ENCODE measurements at places on chromosomes 11 and 22. TPM values are rescaled to one million over a fixed set of nuclear protein-coding genes. Genes with fewer than 3 reads are reported as not detected.

GRCh38 chr11:74826901-74827300, 78.3 kb downstream of the RNF169 start:
- no peak for DNase-seq
- no peaks in the 10 kb centered on the region for H3K27me3 ChIP-seq
- H3K4me3 ChIP-seq = no peak overlapping the region

Gene ANO9
- 0.19 TPM for polyA plus RNA-seq

Gene CYP2D6
- 0.23 TPM for polyA plus RNA-seq

Gene SPON1
- 1.6 TPM for polyA plus RNA-seq

- H3K27me3 ChIP-seq = no peaks in the 10 kb centered on the region
- no peaks in the 10 kb centered on the region for H3K36me3 ChIP-seq
- no peak overlapping the region for H3K27ac ChIP-seq
- no peaks in the 10 kb centered on the region for H3K4me1 ChIP-seq
- DNase-seq = no peak
Observed at GRCh38 chr11:125701018-125701610, 20.5 kb upstream of the ACRV1 start.

DNA sequence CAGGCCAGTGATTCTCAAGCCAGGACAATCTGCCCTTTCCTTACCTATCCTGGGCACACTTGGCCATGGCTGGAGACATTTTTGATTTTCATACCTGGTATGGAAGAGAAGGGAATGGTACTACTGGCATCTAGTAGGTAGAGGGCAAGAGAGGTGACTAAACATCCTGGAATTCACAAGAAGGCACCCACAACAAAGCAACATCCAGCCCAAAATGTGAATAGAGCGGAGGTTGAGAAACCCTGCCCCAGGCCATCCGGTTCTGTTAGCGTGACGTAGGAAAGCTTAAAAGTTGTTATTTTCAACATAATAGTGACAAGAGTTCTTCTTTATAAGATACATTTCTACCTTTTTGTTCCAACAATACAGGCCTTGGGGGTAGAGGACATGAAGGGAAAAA, 114.9 kb upstream of the ALX4 start:
- no peak overlapping the region for H3K4me3 ChIP-seq
- H3K27ac ChIP-seq = no peak overlapping the region
- H3K36me3 ChIP-seq = no peaks in the 10 kb centered on the region
- H3K4me1 ChIP-seq = no peaks in the 10 kb centered on the region
- DNase-seq = no peak

GRCh38 chr22:49727191-49727880, 100.3 kb downstream of the BRD1 start:
- H3K4me1 ChIP-seq = peaks cover 8% of the 10 kb centered on the region
- peaks cover 55% of the 10 kb centered on the region for H3K27me3 ChIP-seq
- H3K4me3 ChIP-seq = no peak overlapping the region
- no peak for DNase-seq
- no peaks in the 10 kb centered on the region for H3K36me3 ChIP-seq
- H3K27ac ChIP-seq = no peak overlapping the region

Gene MMP3
- not detected for polyA plus RNA-seq

- H3K36me3 ChIP-seq = no peaks in the 10 kb centered on the region
- no peak overlapping the region for H3K4me3 ChIP-seq
- no peaks in the 10 kb centered on the region for H3K27me3 ChIP-seq
- no peaks in the 10 kb centered on the region for H3K4me1 ChIP-seq
- no peak for DNase-seq
Observed at GRCh38 chr11:75714211-75714610, 3.4 kb upstream of the MOGAT2 start.

DNA sequence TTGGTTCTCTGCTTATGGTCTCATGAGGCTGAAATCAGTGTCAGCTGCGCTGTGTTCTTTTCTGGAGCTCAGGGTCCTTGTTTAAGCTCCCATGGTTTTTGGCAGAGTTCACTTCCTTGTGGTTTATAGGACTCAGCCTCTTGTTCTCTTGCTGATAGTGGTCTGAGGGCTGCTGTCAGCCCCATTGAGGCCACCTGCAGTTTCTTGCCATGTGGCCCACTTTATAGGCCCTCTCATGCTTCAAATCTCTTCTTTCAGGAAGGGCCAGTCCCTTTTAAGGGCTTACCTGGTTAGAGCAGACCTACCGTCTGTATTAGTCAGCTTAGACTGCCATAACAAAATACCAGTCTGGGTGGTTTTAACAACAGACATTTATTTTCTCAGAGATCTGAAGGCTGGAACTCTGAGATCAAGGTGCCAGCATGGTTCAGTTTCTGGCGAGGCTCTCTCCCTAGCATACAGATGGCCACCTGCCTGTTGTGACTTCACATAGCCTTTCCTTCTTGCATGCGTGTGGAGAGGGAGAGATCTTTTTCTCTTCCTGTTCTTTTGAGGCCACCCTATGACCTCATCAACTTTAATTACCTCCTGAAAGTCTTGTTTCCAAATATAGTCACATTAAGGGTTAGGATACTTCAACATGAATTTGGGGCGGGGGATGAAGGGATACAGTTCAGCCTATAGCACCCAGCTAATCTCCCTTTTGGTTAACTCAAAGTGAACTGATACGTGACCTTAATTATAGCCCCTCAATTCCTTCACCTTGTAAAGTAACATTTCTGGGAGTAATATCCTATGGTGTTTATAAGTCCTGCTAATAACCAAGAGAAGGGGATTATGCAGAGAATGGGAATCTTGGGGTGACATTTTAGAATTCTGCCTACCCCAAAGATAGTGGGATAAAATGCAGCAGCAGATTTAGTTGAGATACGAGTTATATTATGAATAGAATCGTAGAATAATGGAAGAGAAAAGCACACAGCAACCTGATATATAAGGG, 131.8 kb downstream of the UVRAG start:
- H3K27ac ChIP-seq = peak overlapping the region; percentile 41
- H3K36me3 ChIP-seq = no peaks in the 10 kb centered on the region
- no peak overlapping the region for H3K4me3 ChIP-seq

DNA sequence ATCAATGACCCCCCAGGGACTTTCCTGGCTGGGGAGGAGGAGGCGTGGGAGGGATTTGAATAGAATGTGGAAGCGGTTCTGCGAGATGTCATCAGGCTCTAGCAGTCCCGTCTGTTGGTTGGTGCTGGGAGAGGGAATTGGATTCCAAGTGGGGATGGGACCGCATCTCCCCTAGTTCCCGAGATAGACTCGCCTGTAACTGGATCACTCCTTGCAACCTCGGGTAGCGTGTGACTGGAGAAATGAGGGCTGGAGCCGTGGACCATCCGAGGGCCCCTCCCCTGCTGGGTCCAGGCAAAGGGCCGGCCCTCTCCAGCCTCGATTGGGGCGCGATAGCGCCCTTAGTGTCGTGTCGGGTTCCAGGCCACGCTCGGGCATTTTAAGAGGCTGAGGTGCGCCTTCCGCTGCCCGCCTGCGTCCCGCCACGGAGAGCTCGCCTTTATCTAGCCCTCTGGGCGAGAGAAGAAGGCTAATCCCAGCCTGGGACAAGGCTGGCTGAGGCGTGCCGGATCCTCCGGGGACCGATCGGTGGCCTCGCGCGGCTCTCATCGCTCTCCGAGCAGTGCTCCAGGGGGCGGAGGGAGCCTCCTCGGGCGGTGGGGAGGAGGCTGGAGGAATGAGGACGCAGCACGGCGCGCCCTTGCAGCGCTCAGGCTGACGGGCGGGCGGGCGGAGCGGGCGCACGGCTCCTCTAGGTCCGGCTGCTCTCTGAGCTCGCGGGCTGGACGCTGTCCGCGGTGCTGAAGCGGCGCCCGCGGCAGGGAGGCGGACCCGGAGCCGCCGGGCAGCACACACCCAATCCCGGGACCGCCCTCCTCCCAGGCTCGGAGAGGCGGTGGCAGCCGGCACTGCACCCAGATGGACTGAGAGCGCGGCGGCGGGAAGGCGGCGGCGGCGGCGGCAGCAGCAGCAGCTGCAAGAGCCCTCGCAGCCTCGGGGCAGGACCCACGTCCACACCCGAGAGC, 107.8 kb downstream of the OSBP2 start:
- H3K4me1 ChIP-seq = peaks cover 14% of the 10 kb centered on the region
- H3K27me3 ChIP-seq = no peaks in the 10 kb centered on the region
- no peak overlapping the region for H3K27ac ChIP-seq

GRCh38 chr11:65912845-65913244, 6.0 kb downstream of the C11orf68 start:
- H3K27ac ChIP-seq = no peak overlapping the region
- H3K27me3 ChIP-seq = no peaks in the 10 kb centered on the region
- no peaks in the 10 kb centered on the region for H3K36me3 ChIP-seq
- H3K4me1 ChIP-seq = peaks cover 47% of the 10 kb centered on the region
- H3K4me3 ChIP-seq = no peak overlapping the region

- no peaks in the 10 kb centered on the region for H3K27me3 ChIP-seq
- H3K4me1 ChIP-seq = no peaks in the 10 kb centered on the region
- no peak for DNase-seq
- no peak overlapping the region for H3K27ac ChIP-seq
- H3K36me3 ChIP-seq = no peaks in the 10 kb centered on the region
Observed at GRCh38 chr11:50214376-50214775, 181.7 kb downstream of the OR4C45 start.

DNA sequence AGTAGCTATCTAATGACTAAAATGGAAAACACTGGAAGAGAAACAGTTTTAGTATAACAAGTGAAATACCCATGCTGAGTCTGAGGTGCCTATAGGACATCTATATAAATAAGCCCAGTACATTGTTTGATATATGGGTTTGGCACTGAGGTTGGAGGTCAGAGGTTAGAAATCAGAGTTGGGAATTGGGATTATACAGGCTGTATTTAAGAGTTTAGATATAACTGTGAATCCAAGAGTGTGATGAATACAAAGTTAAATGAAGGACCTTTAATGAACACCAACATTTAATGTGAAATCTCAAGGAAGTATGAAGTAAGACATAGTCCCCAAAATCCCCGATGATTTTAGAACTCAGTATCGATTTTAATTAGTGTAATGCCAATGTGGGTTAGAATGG, 3.1 kb upstream of the HBD start:
- H3K27me3 ChIP-seq = no peaks in the 10 kb centered on the region
- no peak for DNase-seq
- no peak overlapping the region for H3K4me3 ChIP-seq
- no peaks in the 10 kb centered on the region for H3K4me1 ChIP-seq
- no peaks in the 10 kb centered on the region for H3K36me3 ChIP-seq

- H3K36me3 ChIP-seq = no peaks in the 10 kb centered on the region
- H3K4me1 ChIP-seq = peaks cover 4% of the 10 kb centered on the region
- H3K27ac ChIP-seq = no peak overlapping the region
- no peak overlapping the region for H3K4me3 ChIP-seq
Observed at GRCh38 chr11:125320347-125321076, 156.0 kb downstream of the PKNOX2 start.

DNA sequence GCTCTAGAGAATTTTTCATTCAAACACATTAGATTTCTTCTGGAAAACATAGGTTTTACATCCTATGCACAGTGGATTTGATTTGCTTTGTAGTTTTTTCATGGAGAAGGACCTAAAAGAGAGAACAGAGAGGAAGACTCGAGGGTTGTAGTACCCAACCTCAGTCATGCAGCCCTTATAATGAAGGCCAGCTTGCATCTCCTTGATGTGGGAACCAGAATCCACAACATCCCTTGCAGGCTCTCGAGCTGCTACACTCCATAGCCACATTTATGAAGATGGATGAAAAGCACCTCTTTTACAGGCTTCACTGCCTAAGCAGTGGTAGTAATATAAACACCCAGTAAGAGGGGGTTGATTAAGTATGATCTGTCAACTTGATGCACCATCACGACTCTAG, 9.5 kb upstream of the OR5B12 start:
- no peaks in the 10 kb centered on the region for H3K36me3 ChIP-seq
- DNase-seq = no peak
- H3K4me1 ChIP-seq = no peaks in the 10 kb centered on the region
- no peaks in the 10 kb centered on the region for H3K27me3 ChIP-seq

GRCh38 chr11:60116996-60117790, 28.7 kb downstream of the MS4A2 start:
- H3K4me3 ChIP-seq = no peak overlapping the region
- H3K36me3 ChIP-seq = no peaks in the 10 kb centered on the region
- no peak for DNase-seq
- H3K4me1 ChIP-seq = no peaks in the 10 kb centered on the region

DNA sequence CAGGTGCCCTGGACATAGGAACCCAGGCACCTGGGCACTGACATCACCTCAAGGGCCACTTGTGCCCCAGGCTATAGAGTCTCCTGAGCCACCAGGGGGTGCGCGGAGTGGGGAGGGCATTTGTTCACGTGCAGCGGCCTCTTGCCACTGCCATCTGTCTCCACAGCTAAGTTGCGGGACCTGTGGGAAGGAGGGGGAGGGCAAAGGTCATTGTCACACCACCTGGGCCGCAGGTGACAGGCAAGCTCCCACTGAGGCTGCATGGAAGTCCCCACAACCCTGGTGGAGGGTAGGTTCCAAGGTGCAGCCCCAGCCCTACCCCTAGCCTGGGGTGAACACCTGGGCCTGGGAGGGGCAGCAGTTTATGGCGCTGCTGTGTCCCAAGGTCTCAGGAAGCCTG, 79.5 kb downstream of the PIWIL3 start:
- H3K4me3 ChIP-seq = no peak overlapping the region
- H3K4me1 ChIP-seq = peaks cover 16% of the 10 kb centered on the region
- no peaks in the 10 kb centered on the region for H3K36me3 ChIP-seq
- no peaks in the 10 kb centered on the region for H3K27me3 ChIP-seq
- H3K27ac ChIP-seq = no peak overlapping the region

DNA sequence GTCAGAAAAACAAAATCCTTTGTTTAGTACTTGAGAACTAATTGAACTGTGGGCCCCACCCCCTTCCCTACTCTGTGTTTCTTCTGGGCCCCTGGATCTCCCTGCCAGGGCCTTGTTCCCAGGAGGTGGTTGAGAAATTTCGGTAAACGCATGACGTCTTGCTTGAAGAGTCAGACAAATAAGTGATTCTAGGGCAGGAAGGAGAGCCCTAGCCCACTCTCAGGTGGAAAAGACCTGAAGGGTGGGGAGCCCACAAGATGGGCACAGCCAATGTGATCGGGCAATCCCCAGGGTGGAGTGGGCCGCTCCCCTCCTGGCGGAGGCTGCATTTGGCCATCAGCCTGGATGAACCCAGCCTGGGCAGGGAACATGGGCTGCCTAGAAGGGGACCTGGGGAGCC, 16.8 kb upstream of the P2RY2 start:
- DNase-seq = no peak
- no peak overlapping the region for H3K27ac ChIP-seq
- no peak overlapping the region for H3K4me3 ChIP-seq

Gene TRIM48
- polyA plus RNA-seq = not detected

Gene MAPK8IP1
- polyA plus RNA-seq = 2.4 TPM

Gene CDC42BPG
- 0.12 TPM for polyA plus RNA-seq

Gene ROBO4
- 17.7 TPM for polyA plus RNA-seq

GRCh38 chr22:45312856-45313255, 3.1 kb downstream of the FAM118A start:
- no peak overlapping the region for H3K4me3 ChIP-seq
- peaks cover 6% of the 10 kb centered on the region for H3K4me1 ChIP-seq
- H3K27me3 ChIP-seq = no peaks in the 10 kb centered on the region

DNA sequence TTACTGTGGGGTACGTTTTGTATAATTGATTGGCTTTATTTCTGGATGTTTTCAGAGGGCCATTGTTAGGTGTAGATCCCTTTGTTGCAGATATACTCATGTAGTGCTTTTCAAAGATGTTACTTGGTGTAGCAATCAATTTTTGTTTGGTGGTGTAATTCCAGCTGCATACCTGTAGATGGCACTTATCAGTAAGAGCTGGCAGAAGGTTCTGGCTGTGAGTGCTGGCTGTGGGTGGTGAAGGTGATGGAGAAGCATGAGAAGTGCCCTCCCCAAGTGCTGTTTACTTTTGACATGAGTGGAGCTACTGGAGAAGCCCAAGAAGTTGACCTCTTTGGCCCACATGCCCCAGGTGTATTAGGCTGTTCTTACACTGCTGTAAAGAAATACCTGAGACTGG, 1074.9 kb downstream of the FAM181B start:
- DNase-seq = no peak
- no peaks in the 10 kb centered on the region for H3K27me3 ChIP-seq
- H3K4me1 ChIP-seq = no peaks in the 10 kb centered on the region
- H3K4me3 ChIP-seq = no peak overlapping the region
- H3K36me3 ChIP-seq = no peaks in the 10 kb centered on the region
- H3K27ac ChIP-seq = no peak overlapping the region
